ENCODE measurements at places on chromosomes 3 and 15.

DNA sequence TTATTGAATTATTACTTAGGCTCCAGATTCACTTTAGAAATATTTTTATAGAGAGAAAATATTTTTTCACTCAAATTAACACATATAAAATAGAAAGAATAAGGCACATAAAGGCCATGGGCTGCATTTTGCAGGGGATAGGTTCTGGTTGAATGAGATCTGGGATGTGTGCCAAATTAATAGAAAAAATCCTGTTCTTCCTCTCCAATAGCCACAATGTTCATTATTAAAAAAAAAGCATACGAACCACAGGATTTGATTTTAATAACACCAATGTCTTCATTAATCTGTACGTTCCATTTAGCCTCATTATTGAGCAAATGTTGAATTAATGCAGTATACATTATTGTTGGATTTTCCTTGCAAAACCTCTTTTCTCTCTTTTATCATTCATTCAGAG lies 622.8 kb upstream of the AGTR1 start:
- DNase-seq = peak; percentile 79

DNA sequence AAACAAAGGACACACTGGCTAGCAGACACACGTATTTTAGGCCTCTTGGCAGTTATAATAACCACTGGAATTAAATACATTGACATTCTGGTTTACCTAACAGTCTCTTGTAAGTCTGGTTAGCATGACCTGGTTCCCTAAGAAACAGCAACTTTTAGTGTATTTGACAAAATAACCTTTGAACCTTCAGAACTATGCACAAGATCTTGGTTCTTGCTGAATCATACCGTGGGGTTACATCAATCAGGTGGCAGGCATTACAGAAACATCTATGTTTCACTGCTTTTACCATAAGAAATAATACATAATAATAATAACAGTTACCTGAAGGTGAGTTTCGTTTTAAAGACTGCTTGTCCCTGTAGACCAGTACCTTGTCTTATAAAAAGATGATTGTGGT lies 18.8 kb downstream of the LEO1 start:
- DNase-seq = no peak

DNA sequence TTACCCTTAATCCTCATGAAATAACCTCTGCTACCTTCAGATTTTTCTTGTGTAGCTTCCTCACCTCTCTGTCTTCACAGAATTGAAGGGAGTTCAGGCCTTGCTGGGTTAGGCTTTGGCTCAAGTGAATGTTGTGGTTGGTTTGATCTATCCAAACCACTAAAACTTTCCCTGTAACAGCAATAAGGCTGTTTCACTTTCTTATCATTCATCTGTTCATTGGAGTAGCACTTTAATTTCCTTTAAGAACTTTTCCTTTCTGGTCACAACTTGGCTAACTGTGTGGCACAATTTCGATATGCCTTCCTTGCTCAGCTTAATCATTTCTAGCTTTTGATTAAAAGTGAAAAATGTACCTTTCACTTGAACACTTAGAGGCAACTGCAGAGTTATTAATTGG lies 129.8 kb downstream of the NR1I2 start:
- DNase-seq = no peak

DNA sequence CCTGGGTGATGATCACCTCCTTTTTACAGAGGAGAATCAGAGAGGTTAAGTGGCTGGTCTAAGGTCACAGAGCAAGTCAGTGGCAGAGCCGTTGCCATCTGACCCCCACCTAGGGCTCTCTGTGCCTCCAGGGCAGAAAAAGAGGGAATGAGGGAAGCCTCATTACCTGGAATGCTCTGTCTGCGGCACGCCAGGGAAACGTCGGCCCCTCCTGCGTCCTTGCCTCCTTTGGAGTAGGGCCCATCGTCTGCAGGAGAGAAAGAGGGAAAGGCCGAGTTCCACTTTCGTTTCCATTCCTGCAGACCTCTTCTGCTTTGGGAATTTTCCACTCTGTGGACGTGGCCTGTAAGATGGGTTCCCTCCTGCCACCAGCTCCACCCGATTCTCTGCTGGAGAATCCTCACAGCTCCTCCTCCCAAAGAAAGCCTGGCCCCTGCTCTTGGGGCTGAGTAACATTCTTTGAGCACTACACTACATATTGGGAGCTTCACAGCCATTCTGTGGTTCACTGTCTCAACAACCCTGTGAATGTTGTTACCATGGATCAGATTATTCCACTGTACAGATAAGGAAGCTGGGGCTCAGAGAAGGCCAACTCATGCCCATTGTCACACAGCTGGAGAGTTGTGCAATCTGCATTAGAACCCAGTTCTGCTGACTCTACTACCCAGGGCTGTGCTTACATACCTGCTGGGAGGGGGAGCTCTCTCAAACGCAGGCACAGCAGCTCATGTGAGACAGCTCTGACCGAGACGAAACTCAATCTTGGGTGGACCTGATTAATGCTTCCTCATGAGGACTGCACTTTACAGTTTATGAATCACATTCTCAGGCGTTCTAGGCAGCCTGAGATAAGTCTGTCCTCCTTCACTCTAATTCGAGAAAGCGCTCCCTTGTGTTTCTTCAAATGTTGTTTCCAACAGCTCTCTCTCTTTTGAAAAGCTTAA lies 14.2 kb downstream of the GRIP2 start:
- no peak for DNase-seq

DNA sequence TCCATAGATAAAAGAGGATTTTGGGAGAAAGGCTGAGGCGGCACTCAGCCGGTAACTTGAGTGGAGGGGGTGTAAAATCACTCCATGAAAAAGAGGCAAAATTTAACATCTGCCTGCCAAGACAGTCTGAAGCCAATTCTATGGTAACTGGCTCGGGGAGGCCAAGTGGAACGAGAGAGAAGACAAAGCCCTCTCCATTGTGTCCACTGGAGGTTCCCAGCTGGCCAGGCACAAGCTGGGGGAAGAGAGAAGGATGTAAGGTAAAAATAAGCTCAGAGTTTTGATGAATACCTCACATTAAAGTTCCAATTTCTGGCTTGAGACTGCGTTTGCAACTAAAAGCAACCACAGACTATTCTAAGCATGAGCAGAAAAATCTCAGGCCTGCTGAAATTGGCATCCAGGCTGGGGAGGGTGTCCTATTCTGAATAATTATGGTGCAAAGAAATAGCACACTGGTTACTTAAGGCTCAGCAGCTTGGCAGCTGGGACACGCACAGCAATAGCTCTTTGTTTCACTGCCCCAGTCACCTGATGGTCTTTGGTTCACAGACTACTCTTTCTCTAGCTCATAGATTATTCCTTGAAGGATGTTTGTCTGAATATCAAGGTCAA lies 48.8 kb downstream of the CHRD start:
- peak; percentile 32 for DNase-seq

DNA sequence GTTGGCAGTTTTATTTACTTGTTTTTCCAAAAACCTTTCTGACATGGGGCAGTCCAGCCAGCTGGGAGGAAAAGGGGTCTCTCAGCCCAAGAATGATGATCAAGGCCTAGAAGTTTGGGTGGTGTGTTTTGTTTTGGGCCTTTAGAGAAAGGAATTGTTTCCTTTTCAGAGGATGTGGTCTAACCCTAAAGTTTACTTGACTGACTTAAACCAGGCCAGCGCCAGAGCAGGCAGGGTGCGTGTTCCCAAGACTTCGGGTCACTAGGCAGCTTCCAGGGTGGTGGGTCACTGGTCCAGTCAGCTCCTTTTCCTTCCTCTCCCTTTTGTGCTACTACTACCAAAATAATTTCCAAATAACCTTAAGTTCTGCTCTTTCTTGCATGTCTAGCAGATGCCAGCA lies 4.9 kb downstream of the FLNB start:
- no peak for DNase-seq

DNA sequence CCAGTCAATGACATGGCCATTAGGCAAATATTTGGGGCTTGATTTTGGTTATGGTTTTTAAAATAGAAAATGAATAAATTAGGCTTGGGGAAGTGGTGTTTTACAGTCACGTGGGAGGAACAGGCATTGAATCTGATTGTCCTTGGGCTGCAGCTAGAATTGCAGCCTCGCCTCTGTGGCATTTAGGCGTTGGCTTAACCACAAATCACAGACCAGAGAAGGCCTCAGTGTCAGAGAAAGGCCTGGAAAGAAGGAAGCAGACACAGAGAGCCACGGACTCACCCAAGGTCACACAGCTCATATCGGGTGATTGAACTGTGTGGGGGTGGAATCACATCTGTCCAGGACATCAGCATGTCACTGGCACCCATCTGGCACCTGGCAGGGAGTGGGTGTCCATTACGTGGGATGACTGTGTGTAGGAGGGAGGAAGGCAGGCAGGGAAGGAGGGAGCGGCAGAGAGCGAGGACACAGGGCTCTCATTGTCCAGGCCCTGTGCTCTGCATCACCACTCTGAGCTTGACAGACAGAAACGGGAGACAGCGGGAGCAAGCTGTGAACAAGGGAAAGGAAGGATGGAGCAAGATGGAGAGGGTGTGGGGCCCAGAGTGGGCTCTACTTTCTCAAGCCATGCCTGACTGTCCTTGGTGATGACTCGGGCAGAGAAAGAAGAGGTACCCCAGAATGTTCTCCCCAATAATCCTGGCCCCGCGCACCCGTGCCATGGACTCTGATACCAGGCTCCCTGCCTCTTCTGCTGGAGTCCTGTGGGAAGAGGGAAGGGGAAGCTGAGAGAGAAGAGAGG lies 186.4 kb downstream of the FAM43A start:
- DNase-seq = no peak
